NCI-H446 treated with DMSO at 0.1 percent for 48 hours (cell line): ENCODE measurements at places on chromosomes 5 and 9.

DNA sequence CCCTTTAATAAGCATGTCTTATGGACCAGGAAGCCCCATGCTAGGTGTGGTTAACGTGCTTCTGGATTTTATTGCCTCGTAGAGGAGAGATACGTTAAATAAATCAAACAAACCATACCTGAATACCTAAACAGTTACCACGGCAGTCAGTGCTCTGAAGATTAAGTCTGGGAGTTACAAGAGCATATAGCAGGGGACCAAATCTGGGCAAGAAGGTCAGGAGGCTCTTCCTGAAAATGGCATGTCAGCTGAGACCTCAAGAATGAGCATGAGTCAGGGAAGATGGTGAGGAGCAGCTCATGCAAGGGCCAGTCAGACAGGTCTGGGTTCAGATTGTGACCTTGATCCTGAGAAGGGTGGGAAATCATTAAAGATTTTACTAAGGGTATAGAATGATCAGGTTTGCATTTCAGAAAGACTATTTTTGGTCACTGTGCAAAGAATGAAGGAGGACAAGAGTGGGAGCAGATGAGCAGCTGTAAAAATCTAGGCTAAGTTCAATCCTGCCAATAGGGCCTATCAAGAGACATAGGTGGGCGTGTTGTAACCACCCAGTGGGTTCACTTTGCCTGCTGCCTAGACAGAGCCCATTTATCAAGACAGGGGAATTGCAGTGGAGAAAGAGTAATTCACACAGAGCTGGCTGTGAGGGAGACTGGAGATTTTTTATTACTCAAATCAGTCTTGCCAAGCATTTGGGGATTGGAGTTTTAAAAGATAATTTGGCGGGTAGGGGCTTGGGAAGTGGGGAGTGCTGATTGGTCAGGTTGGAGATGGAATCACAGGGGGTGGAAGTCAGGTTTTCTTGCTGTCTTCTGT lies 4.8 kb upstream of the ZNF366 start:
- DNase-seq = no peak

DNA sequence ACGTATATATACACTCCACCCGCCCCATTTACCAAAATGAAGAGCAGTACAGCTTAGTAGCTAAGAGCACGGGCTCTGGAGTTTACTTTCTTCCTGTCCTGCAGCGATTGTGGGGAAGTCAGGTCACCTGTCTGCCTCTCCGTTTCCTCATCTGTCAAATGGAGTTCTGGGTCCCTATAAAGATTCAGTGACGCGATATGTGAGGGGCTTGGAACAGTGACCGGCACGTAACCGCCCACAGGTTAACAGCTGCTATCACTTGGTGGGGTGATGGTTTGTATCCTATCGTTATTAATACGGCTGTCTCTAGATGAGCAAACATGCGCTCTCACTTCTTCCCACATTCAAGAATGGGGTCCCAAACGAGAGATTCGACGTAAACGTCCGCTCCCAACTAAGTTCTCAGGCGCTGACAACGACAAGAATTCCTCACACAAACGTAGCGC lies 426 bp downstream of the FAM114A2 start:
- no peak for DNase-seq

- peak; percentile 31 for DNase-seq
Measured at GRCh38 chr5:91641730-91642350, 258.7 kb upstream of the ARRDC3 start.

- no peak for DNase-seq
Measured at GRCh38 chr5:113989913-113990305, 372.0 kb upstream of the KCNN2 start.
